ENCODE measurements at places on chromosomes 1 and 21.
A peak's percentile ranks its signal among the peaks of the same experiment; 100 is the strongest.

- DNase-seq, result no peak
Observed at GRCh38 chr1:114075546-114076242, 78.0 kb downstream of the SYT6 start.

- DNase-seq, result no peak
Observed at GRCh38 chr1:77557053-77557452, 125.4 kb downstream of the ZZZ3 start.

DNA sequence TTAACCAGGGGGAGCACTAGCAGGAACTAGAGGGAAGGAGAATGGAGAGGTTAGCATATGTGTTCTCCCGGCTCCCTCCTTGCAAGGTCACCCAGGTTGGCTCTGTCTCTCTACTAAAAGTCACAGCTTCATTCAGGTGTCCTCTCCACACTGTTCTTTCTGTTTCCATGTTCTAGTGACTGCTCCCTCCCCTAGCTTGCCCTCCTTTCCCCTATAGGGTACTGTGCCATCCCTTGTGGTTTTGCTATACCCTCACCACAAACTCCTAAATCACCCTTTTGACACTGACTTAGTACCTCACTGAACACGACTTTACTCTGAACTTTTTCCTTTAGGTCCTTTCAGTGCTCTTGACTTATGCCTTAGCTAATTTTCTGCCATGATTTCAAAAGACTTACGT, 389.3 kb downstream of the ST6GALNAC3 start:
- no peak for DNase-seq

DNA sequence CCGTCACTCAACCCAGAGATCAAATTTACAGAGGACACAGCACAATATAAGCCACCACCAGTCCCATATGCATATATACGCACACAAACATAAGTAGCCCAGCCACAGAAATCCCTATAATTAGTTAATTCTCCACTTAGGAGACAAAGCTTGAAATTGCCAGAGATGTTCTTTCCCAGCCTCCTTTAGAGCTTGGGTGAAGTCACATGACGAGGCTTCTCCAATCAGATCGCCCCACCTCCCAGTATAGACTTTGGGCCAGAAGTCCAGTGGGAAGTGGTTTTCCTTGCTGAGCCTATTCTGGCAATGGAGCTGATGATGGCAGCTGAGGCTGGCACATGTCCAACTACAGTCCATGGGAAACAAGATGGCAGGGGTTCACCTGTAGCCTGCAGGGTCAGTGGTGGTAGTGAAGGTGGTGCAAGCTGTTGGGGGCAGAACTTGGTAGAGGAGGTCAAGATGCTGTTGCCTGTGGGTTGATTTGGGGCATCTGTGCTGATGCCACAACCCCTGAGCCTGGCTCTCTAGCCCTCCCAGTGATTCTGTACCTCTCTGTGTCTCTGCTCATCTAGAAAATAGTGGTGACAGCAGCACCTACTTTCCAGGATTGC, 535.9 kb downstream of the MATN1 start:
- no peak for DNase-seq

DNA sequence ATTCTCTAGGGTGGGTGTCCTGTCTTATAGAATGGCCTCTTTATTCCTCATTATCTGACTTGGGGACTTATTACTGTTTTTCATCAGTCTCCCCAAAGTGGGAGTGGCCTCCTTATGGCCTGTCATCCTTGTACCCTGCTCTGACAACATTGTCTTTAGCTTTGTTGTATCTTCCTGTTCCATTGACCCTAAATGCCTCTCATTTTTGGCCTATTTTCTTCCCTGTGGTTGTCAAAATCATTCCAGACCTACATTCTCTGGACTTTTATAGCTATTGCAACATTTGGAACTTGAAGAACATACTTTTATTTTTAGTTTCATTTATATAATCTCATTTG, 9.7 kb downstream of the SFT2D2 start:
- DNase-seq, result no peak

GRCh38 chr1:119554183-119554582, 47.2 kb downstream of the HSD3B1 start:
- DNase-seq, result no peak

DNA sequence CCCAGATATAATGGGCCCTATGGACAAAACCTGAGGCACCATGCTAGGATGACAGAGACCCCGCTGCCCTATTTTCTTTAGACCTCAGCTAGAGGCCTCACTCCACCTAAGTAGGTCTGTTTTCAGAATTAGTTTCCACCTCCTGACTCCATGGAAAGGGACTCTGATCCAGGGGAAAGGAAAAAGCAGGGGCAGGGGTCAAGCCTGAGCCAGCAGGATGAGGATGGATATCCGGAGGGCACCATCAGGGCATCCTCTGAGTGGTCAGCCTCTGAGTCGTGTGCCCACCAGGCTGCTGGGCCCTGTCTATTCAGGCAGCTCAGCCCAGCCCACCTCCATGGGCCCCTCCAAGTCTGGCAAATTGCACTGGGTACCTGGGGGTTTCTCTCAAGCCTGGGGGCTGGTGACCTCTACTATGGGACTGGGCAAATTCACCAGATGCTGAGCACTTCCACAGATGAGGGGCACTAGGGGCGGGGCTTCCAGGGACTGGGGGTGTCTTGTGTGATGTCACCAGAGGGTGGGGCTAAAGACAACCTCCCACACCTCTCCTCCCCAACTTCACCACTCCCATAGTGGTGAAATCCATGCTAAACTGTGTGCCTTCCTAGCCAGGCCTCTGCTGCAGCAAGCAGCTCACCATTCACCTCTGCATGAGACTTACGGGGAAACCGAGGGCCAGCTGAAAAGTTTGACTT, 5.5 kb downstream of the PAQR7 start:
- DNase-seq, result no peak

GRCh38 chr1:213060836-213061235, 9.8 kb downstream of the RPS6KC1 start:
- DNase-seq, result no peak

DNA sequence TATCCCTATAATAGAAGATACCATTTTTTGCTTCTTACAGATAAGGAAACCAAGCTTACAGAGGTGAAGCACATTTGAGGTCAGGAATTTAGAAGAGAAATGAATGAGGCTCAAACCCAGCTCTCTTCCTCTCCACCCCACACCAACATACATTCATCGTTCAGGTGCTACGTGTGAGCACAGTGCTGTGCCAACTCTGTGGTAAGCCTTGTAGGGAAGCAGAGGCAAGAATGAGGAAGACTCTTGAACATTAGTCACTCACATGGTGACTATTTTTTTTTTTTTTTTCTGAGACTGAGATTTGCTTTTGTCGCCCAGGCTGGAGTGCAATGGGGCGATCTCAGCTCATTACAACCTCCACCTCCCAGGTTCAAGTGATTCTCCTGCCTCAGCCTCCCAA, 314.0 kb downstream of the NTNG1 start:
- no peak for DNase-seq

DNA sequence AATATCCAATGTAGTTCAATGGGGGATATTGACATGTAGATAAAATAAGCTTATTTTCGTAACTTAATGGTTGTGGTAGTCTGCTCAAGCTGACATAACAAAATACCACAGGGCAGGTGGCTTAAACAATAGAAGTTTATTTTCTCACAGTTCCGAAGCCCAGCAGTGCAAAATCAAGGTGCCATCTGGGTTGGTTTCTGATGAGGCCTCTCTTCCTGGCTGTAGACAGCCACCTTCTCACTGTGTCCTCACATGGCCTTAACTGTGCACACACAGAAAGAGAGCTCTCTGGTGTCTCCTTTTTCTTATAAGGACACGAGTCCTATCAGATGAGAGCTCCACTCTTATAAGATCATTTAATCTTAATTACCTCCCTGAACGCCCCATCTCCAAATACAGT, 64.8 kb upstream of the IPO9 start:
- DNase-seq, result no peak

GRCh38 chr1:23543707-23544443, 12.8 kb upstream of the E2F2 start:
- no peak for DNase-seq

GRCh38 chr1:17335821-17336710, 28.1 kb downstream of the PADI4 start:
- DNase-seq, result peak; percentile 27

DNA sequence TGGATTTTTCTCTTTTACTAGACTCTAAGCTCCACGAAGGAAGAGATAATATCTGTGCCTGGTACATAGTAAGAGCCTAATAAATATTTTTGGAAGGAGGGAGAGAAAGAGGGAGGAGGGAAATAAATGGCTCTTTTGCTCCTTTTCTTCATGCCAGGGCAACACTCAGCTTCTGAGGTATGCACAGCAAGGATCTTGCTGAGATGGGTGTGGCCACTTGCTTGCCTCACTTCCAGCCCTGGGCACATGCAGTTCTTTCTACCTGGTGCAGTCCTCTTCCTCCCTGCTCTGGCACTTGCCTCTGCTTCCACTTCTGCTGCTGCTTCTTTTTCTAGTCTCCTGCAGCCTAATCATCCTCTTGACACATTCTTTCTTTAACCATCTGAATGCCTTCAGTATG, 148.1 kb downstream of the FGGY start:
- DNase-seq, result no peak

GRCh38 chr1:214010197-214010573, 22.4 kb downstream of the PROX1 start:
- DNase-seq, result no peak

DNA sequence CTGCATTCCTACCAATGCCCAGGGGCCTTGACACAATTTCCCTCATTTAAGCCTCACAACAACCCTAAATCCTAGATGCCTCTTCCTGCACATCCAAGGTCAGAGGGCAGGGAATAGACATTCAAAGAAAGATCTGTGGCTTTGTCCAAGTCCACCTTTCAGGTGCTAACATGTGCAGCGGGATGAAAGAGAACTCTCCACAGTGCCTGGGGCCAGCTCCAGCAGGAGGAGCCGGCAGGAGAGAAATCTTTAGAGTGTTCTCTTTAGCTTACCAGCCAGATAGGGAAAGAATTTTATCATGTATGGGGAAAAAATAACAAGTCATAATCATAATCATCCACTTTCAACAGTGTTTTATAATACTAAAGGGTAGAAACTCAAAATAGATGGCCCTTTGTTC, 319.7 kb downstream of the MATN1 start:
- DNase-seq, result no peak

GRCh38 chr1:21655748-21656147, 13.4 kb downstream of the RAP1GAP start:
- DNase-seq, result no peak

DNA sequence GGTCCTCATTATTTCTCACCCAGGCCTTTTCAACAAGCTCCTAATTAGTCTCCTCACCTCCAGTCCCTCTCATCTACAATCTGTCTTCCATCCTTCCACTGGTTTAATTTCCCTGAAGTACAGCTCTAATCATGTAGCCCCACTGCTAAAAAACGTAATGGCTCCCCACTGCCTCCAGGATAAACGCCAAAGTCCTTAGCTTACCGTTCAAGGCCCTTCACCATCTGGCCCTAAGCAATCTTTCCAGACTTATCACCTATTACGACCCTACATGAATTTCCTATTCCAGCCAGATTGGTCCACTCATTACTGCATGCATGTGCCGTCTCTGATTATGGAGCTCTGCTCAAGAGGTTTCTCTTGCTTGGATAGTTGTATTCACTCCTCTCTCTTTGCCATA, 83.1 kb upstream of the DAB1 start:
- DNase-seq, result no peak
